ENCODE measurements at places on chromosomes 7 and 10.

DNA sequence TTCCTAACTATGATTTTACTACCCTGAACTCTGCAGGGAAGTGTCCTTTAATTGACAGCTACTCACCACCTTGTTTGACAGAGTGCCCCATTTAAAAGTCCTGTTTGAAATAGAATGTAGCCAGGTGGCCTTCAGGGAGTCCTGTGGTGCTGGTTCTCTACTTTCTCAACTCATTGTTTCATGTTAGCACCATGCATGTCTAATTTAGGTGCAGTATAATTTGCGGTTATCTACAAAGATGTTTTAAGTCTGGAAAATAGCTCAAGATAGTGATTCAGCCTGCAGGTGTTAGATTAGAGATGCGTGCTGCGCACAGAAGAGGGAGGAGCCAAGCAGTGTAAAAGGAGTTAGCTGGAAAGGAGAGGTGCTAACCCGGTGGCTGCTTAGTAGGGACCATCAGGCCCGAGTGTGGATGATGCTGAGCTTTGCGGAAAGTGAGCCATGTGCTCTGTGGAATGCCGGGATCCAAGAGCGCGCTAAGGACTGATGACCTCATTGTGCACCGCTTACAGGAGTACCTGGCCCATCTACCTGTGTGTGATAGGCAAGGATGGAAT is 1.2 kb downstream of the CCM2 start:
- DNase-seq, result peak; percentile 47
- H3K27me3 ChIP-seq, result no peaks in the 10 kb centered on the region
- H3K4me3 ChIP-seq, result peak overlapping the region; percentile 91
- H3K4me1 ChIP-seq, result peaks cover 55% of the 10 kb centered on the region
- H3K36me3 ChIP-seq, result peaks cover 16% of the 10 kb centered on the region

DNA sequence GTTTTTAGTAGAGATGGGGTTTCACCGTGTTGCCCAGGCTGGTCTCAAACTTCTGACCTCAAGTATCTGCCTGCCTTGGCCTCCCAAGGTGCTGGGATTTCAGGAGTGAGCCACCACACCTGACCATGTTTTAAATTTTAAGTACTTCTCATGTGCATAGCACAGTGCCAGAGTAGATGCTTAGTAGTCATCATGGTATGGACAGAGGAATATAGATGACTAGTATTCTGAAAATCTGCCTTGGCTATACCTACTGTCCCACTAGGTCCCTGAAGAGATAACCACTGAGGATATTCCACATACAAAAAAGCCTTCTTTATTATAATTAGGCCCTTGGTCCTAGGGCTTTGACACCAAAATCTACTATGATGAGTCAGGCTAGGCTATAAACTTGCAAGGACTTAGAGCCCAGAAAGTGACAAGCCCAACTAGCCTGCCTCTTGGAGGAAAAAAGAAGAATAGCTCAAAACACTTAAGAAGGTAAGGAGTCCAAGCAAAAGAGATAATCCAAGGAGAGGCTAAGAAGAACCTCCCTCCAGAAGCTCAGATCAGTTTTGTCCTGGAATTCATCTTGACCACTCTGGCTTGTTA is 34.0 kb downstream of the LUC7L2 start:
- DNase-seq, result no peak
- H3K27me3 ChIP-seq, result no peaks in the 10 kb centered on the region
- H3K4me1 ChIP-seq, result peaks cover 37% of the 10 kb centered on the region
- no peak overlapping the region for H3K27ac ChIP-seq

DNA sequence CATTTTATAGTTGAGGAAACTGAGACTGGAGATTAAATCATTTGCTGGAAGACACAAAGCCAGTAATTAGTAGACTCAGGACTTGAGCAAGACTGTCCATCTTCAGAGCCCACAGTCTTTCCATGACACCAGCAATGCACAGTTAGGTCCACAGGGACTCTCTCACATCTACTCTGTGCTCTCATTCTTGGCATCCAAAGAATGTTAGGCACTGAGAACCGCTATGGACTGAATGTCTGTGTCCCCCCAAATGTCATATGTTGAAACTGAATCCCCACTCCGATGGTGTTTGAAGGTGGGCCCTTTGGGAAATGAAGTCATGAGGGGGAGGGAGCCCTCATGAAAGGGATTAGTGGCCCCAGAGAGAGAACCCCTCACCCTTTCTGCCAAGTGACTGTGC is 100.6 kb downstream of the LANCL2 start:
- H3K4me3 ChIP-seq, result no peak overlapping the region
- H3K36me3 ChIP-seq, result peaks cover 67% of the 10 kb centered on the region
- H3K4me1 ChIP-seq, result peaks cover 59% of the 10 kb centered on the region
- no peaks in the 10 kb centered on the region for H3K27me3 ChIP-seq

DNA sequence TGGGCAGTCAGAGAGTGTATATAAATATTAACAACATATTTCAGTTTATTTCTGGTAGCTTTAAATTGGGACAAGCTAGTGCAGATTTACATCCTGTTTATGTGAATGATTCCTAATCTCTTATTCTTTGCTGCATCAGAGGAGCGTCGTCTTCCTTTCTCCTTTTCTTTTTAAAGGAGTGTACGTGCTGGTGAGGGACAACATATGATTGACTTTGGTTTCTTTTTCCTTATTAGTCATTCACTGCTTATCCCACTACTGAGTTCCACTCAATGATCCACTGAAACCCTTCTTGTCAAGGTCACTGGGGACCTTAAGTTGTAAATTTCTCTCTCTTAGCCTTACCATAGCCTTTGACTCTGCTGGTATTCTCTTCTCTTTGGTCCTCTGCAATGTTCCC is 116.3 kb downstream of the EXOC4 start:
- no peak overlapping the region for H3K4me3 ChIP-seq
- no peak overlapping the region for H3K27ac ChIP-seq
- peaks cover 6% of the 10 kb centered on the region for H3K4me1 ChIP-seq
- H3K27me3 ChIP-seq, result no peaks in the 10 kb centered on the region
- DNase-seq, result no peak

- H3K27ac ChIP-seq, result peak overlapping the region; percentile 54
- peaks cover 30% of the 10 kb centered on the region for H3K4me1 ChIP-seq
- H3K27me3 ChIP-seq, result no peaks in the 10 kb centered on the region
These were observed 74.6 kb downstream of the CUL1 start for GRCh38 chr7:148773334-148773733.

- peaks cover 5% of the 10 kb centered on the region for H3K27me3 ChIP-seq
- H3K4me1 ChIP-seq, result no peaks in the 10 kb centered on the region
- no peaks in the 10 kb centered on the region for H3K36me3 ChIP-seq
- DNase-seq, result no peak
- H3K27ac ChIP-seq, result no peak overlapping the region
These were observed 354.8 kb downstream of the ABCA13 start for GRCh38 chr7:48525736-48526732.

DNA sequence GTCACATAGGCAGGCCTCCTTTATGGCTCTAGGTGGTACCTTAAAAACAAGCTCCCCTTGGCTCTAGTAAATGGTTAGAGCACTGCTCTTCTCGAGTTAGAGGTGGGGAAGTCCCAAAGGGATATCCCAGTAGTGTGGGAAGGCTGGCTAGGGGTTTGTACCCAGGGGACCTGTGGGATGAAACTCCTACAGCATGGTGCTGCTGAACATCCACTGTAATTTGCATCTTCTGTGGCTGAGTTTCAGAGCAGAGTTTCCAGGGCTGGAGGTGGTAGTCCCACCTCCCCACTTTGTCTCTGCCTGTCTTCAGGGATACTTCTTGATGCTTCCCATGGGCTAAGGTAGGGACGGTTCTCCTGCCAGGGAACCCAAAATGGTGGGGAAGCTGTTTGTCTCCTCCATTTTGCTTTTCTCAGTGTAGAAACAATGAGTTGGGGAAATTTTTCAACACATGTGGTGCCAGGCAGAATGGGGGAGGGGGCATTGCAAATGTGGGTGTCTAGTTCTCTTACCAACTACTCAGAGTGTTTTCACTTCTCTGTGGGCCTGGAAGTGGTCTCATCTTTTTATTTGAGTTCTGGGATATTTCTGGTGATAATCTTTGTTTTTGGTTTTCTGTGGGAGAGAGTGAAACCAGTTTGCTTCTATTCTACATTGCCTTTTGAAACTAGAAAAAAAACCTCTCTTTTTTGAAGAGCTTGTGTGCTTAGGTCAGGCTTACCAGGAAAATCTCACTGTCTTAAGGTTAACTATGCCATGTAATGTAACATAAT is 36.3 kb downstream of the SCART1 start:
- H3K4me1 ChIP-seq, result peaks cover 15% of the 10 kb centered on the region
- H3K36me3 ChIP-seq, result peaks cover 1% of the 10 kb centered on the region
- H3K4me3 ChIP-seq, result no peak overlapping the region
- no peak overlapping the region for H3K27ac ChIP-seq

GRCh38 chr10:58963723-58964124 is 212.7 kb upstream of the PHYHIPL start:
- no peak overlapping the region for H3K4me3 ChIP-seq
- no peaks in the 10 kb centered on the region for H3K4me1 ChIP-seq
- peaks cover 2% of the 10 kb centered on the region for H3K27me3 ChIP-seq
- no peaks in the 10 kb centered on the region for H3K36me3 ChIP-seq
- DNase-seq, result no peak
- H3K27ac ChIP-seq, result no peak overlapping the region

- no peak overlapping the region for H3K4me3 ChIP-seq
- H3K4me1 ChIP-seq, result peaks cover 9% of the 10 kb centered on the region
- no peak for DNase-seq
- no peaks in the 10 kb centered on the region for H3K27me3 ChIP-seq
These were observed 23.5 kb upstream of the PPP3CB start for GRCh38 chr10:73519336-73519735.

DNA sequence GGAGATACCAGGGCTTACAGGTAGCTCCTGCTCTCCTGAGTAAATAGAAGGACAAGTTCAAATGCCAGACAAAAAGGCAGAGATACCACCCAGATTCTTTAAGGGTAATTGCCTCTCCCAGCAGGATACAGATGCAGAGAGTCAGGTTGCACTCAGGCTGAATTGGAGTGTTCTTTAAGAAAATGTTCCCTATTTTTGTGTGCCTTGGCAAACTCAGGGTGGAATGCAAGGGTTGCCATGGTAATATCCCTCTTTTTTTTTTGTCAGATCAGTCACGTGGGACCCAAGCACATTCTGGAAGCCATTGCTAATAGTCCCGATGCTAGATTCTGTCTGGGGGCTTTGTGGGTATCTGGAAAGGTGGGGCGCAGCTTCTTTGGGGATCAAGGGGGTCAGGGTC is 628.0 kb downstream of the CALN1 start:
- H3K27me3 ChIP-seq, result no peaks in the 10 kb centered on the region
- DNase-seq, result no peak
- no peaks in the 10 kb centered on the region for H3K4me1 ChIP-seq
- H3K27ac ChIP-seq, result no peak overlapping the region

GRCh38 chr10:100436255-100436654 is 26.6 kb upstream of the WNT8B start:
- no peak overlapping the region for H3K4me3 ChIP-seq
- no peaks in the 10 kb centered on the region for H3K27me3 ChIP-seq
- peaks cover 17% of the 10 kb centered on the region for H3K4me1 ChIP-seq
- H3K36me3 ChIP-seq, result peaks cover 7% of the 10 kb centered on the region
- no peak for DNase-seq

DNA sequence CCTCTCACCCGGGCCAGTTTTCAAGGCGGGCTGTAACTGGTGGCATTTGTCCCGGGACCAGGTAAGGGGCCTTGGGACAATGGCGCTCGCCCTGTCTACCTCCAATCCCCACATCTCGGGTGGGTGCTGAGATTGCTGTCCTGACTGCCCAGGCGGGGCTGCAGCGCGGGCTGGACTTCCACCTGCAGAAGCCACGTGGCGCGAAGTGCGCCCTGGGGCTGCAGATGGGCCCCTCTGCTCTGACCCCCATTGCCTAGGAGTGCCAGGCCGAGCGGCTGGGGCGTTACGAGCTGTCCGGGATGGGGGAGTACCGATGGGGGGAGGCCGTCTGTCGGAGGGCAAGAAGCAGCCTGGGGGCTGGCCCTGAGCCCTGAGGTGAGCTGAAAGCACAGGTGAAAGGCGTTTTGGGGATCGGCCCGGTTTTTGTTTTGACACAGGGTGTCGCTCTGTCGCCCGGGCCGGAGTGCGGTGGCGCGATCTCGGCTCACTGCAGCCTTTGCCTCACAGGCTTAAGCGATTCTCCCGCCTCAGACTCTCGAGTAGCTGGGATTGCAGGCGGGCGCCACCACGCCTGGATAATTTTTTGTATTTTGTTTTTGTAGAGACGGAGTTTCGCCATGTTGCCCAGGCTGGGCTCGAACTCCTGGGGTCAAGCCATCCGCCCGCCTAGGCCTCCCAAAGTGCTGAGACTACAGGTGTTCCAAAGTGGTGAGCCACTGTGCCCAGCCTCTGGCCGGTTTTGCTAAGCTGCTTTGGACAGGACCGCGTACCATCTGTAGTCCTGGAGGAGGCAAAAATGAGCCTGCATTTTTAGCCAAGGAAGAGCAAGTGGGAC is at the start of gene SFXN2:
SFXN2 (plus strand) TSS at position 16 of the 835 bp plus-strand sequence. CDS start 12,001 bp downstream, outside the sequence.
- peaks cover 11% of the 10 kb centered on the region for H3K36me3 ChIP-seq
- peak; percentile 40 for DNase-seq
- peak within 1 kb of the TSS; percentile 91 for H3K27ac ChIP-seq
- H3K4me3 ChIP-seq, result peak within 1 kb of the TSS; percentile 88

DNA sequence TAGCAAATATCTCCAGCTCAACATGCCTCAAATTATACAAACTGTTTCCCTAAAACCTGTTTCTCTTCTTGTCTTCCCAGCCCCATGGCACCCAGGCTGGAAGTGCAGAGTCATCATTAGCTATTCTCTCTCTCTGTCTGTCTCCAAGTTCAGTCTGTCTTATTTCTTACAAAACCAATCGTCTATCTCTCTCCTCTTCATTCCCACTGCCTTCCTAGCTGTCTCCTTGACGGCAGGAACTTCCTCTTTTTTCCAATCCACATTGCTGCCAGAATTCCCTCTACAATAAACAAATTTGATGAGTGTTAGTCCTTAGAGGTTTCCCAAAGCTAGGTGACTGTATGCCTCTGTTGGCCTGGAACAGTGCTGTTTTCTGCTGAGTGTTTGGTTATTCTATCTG is 14.9 kb upstream of the ZNRF2 start:
- H3K4me1 ChIP-seq, result no peaks in the 10 kb centered on the region
- no peak overlapping the region for H3K4me3 ChIP-seq
- no peak for DNase-seq
- no peaks in the 10 kb centered on the region for H3K36me3 ChIP-seq
- H3K27me3 ChIP-seq, result peaks cover 11% of the 10 kb centered on the region

DNA sequence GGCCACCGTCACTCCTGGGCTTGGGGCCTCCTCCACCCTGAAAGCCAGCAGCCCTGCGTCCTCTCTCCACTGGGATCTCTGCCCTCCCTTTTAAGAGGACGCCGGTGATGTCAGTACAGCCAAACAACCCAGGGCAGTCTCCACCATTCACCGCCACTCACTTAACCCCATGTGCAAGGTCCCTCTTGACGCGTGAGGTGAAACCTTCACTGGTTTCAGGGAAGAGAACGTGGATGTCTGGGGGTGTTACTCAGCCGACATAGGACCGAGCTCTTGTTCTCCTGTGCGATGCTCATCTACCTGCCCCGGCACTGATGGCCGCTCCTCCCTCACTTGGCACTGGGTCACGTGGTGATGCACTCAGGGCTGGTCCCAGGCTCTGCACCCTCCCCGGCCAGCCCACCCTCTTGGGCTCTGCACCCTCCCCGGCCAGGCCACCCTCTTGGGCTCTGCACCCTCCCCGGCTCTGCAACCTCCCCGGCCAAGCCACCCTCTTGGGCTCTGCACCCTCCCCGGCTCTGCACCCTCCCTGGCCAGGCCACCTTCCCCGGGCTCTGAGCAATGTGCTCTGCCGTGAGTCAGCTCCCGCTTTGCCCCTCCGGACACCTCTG is 36.1 kb downstream of the ADGRA1 start:
- no peak for DNase-seq
- no peak overlapping the region for H3K4me3 ChIP-seq
- no peak overlapping the region for H3K27ac ChIP-seq
- no peaks in the 10 kb centered on the region for H3K4me1 ChIP-seq
